Ammon's horn (tissue), 1 donor: ENCODE measurements at places on chromosomes 7 and 10.

DNA sequence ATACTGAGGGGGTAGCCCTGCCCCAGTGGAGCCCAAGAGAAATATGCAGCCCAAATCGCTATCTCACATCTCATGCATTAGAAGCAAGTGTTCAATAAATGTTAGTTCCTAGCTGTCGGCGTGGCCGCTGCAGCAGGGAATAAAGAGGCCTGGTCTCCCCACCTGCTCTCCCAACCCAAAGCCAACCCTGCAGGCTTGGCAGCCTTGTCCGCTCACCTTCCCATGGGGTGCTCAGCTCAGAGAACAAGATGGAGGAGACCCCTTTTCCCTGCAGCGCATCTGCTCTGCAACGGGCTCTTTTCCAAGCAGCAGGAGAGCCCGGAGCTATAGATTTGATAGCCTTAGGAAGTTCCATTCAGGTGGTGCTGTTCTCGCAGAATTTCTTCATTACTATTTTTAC lies 12.0 kb upstream of the DOCK1 start:
- no peak for DNase-seq

GRCh38 chr10:128870830-128871597 lies 596.0 kb upstream of the MGMT start:
- DNase-seq, result no peak

- no peak for DNase-seq
These were observed 282.1 kb upstream of the MKLN1 start for GRCh38 chr7:131045526-131045925.

DNA sequence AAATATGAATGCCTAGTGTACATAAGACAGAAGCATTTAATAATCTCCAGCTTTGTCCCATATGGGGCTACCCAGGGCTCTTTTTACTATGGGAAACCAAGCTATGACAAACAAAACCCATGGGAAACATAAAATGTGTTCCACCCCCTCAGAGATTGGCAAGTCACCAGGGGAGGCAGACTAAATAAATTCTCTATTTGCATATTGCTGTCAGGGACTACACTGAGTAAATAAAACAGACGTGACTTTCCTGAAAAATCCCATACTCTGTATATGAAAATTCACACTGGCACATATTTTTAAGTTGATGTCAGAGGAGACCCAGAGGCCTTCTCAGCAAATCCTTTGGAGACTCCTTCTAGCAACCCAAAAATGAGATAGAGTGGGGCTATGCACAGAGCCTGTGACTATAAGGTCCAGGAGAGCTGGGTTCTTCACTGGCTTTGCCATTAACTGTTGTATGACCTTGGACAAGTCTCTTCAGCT lies 44.0 kb upstream of the HPSE2 start:
- DNase-seq, result no peak

- no peak for DNase-seq
These were observed 54.4 kb downstream of the ITGB8 start for GRCh38 chr7:20385126-20385525.

DNA sequence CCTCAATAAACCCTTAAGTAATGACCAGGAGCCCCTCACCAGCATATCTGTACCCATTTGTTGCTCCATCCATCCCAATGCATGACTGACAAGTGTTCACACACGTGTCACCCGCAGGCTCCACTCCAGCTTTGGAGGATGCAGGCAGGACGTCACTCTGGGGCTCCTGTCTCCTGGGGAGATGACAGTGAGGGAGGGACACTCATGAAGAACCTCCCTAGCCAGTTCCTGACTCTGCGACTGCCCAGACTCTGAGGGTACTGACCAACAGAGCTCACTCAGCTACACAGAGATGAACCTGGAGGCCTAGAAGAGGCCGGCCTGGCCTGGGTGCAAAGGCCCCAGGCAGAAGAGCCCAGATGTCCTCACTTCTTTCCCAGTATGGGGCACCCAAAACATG lies 135.1 kb upstream of the RET start:
- DNase-seq, result no peak

DNA sequence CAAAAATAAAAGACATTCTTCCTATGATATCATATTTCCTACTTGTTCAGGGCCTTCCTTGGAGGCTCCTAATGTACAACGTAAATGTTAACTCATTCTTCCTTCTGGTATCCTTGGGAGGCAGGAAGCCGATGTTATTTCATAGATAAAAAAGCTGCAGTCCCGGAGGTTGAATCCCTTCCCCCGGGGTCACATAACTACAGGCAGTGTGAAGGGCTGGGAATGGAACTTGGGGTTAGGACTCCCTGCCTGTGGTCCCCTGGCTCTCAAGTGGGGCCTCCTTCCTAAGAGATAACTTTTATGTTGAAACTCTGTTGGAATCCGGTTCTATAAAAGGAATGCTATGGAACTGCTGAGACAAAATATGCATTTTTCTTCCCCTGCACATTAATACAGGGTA lies 14.9 kb upstream of the CCDC3 start:
- DNase-seq, result no peak

- no peak for DNase-seq
These were observed 62.3 kb downstream of the OSBPL3 start for GRCh38 chr7:24917510-24918239.

- DNase-seq, result no peak
These were observed 159.0 kb upstream of the SHH start for GRCh38 chr7:155971180-155971770.

DNA sequence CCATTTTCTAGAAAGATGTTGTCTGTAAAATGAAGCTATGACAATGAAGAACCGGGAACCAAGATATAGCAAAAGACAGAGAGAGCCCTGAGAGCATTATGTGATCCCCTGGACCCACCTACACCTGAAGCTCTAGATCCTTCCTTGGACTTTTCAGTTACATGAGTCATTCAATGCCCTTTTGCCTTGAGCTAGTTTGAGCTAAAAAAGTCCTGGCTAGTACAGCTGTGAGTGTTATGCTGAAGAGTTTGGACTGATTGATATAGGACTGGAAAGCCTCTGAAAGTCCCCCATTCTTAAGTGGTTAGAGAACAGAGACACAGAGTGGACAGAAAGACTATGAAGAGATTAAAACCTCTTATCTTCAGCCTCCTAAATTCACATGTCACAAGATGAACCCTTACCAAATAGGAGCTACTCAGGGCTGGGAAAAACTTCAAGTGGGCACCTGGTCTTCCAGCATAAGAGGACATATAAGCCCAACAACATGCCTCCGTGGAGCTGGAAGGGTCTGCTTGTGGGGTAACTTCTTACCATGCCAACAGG lies 386.8 kb upstream of the NFE2L3 start:
- DNase-seq, result no peak

GRCh38 chr7:108340856-108341411 lies 115.3 kb downstream of the NRCAM start:
- DNase-seq, result no peak

DNA sequence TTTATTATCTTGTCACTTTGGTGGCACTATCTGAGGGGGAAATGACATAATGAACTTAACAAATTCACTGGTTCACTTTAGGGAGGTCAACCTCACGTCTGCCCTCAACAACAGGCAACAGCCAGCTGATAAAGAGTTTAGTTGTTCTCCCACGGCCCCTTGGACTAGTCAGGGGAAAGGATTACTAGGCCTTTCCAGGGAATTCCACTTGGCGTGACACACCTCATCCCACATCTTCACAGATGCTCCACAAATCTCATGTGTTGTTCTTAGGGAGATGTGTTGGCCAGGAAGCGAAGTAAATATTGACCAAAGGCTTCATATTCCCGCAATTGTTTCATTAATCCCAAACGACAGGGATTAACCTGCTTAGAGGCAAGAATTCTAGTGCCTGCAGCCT lies 183.5 kb upstream of the CDCA7L start:
- no peak for DNase-seq

- DNase-seq, result no peak
These were observed 34.8 kb upstream of the CCSER2 start for GRCh38 chr10:84293574-84294016.

DNA sequence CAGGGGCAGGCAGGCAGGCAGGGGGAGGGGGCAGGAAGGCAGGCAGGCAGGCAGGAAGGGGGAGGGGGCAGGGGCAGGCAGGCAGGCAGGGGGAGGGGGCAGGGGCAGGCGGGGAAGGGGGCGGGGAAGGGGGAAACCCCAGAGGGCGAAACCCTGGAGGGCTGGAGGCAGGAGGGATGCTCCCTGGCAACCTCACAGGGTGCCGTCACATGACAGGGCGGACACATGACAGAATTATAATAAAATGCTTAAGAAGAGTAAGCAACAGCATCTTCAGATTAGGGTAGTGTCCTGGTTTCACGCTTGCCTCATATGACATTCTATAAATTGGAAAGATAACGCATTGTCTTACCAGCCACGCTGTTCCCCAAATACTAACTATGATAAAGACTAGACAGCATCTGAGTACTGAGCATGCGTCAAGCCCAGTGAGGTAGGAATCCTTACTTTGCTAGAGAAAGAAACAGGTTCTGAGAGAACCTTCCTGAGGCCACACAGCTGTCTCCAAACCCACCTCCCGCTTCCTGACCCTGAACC lies 131.6 kb downstream of the DIP2C start:
- no peak for DNase-seq
